Ascending aorta (tissue), 2 donors: ENCODE measurements at places on chromosomes 12 and 14.

- DNase-seq, result no peak
Measured at GRCh38 chr12:30796891-30797371, 42.2 kb upstream of the CAPRIN2 start.

DNA sequence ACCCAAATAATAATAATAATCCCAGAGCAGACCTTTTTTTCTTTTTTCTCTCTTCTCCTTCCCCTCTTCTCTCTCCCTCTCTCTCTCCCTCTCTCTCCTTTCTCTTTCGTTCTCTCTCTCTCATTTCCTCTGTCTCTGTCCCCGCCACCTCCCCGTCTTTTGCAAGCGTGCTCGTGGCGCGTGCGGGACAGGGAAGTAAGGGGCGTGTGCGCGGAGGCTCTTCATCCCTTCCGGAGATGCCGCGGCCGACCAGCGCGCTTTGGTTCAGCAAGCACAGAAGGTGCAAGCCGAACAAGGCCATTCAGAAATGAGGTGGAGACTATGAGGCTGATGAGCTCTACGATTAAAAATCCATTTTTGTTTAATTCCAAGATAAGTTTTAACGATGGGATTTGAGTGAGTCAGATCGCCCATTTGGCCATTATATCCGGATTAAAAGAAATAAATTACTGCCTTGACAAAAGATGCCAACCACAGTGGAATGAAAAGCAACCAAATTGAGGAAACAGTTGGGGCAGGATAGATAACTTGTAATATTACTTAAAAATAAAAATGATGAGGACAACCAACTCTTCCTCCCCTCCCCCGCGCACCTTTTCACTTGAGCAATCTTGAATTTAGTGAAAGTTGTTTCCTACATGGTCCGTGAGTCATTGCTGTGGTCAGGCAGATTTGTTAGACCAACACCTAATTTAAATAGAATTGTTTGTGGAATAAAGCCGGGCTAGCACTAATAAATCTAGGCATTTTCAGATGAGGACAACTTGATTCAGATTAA lies 1.2 kb upstream of the AMIGO2 start:
- peak; percentile 26 for DNase-seq

- DNase-seq, result no peak
Measured at GRCh38 chr12:13318231-13319015, 121.9 kb downstream of the EMP1 start.

DNA sequence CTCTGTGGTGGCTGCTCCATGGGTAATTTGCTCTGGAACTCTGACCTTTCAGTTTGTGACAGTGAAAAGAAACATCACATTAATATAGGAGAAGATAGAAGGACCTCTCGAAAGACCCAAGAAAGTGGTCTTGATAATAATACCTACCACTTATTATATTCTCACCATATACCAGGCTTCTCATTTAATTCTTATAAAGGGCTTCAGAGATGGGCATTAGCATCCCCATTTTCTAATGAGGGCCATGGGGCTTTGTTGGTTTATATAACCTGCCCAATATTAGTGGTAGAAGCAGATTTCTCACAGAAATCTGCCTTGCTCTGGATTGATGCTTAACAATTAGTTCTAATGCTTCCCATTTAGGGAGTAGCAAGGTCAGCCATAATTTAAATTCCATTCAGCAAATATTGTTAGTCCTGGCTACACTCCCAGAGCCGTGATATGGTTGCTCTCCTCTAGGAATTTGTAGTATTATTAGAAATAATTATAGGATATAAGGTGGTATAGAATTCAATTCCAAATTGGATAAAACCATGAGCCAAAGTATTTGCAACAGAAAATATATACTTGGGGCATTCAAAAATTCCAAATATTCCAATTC lies 7.4 kb upstream of the AMIGO2 start:
- no peak for DNase-seq

DNA sequence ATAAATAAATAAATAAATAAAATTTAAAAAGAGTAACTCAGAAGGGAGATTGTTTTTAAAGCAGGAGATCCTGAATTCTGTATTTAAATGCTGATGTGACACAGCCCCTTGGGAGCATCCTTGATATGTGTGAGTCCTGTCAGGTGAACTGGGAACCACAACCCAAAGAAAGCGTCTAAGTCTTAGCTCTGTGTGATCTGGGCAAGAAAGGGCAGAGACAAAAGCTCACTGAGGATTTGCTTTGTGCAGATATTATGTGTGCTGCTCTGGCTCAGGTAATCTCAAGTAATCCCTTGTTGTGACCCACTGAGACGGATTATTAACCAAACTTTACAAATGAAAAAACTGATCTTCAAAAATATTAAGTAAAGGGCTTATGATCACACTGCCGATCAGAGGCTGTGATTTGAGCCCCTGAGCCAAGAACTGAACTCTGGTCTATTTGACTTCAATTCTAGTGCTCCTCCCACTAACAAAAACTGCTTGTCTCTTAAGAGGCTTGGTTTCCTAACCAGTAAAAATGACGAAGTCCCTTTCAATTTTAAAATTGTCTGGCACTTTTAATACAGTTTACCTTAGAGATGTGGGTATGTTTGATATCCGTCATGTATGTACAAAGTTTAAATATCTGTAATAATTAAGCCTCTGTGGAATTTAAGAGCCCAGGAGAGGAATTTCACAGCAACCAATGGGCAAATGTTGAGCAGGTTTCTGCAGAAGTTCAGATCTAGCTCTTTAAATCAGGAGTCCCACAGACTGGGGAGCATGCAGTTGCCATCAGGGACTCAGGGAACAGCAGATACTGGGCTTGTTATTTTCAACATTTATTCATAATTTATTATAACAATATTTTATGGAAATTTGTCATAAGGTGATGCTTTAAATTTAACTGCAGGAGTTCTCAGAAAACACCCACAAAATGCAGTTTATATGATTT lies 46.1 kb downstream of the CPM start:
- no peak for DNase-seq

GRCh38 chr12:89991807-89992590 lies 283.4 kb upstream of the ATP2B1 start:
- DNase-seq, result no peak

- DNase-seq, result no peak
Measured at GRCh38 chr14:89185919-89186855, 230.8 kb downstream of the FOXN3 start.

DNA sequence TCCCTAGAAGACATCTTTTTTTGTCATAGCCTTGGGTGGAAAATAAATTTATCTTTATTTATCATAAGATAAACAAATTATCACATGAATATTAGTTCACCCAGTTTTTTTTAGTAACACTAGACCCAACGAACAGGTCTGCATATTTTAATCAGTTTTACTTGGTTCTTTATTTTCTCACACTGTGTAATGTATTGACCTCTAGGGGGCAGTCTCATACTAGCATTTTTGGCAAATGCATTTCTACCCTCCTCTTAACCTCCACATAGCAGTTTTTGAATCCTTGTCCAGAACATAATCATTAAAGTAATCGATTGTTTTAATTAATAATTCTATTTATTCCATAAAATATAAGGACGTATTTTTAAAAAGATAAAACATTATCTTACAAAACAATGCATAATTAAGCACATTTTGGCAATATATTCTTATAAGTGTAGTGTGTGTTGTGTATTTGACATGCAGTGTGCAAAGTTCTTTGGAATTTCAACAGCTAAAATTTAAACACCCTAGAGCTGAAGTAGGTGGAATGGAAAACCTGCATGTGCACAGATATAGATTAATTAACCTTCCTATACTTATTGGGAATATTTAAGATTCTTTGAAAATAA lies 31.6 kb upstream of the PTPRQ start:
- DNase-seq, result no peak

GRCh38 chr14:69318901-69319475 lies 59.0 kb downstream of the GALNT16 start:
- DNase-seq, result no peak

DNA sequence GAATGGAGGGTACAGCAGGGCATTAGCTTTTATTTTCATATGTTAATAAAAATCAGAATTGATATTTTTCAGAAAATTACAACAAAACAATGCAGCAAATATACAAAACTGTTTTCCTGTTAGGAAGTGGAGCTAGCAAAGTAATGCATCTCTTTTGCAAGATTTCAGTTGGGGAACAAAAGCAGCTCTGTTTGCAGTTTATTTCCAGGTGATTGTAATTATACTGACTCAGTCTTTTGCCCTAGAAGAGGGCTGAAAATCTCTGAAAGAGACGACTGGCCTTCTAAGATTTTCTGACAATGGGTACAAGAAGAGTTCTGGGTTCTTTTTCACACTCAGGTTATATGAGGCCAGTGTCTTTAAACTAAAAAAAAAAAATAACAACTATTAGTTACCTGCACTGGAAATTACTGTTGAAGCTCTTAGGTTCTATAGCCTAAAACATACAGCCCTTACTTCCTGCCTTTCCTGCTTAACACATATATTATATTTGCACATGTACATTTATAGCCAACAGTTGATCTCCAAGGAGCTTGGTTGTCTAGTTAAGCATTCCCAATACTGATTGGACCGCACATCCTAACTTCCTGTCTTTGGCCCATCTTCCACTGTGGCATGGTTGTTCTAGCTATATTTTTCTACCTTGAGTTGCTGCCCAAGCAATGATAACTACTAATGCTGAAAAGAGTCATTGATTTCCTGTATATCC lies 199.1 kb upstream of the KRR1 start:
- DNase-seq, result no peak

DNA sequence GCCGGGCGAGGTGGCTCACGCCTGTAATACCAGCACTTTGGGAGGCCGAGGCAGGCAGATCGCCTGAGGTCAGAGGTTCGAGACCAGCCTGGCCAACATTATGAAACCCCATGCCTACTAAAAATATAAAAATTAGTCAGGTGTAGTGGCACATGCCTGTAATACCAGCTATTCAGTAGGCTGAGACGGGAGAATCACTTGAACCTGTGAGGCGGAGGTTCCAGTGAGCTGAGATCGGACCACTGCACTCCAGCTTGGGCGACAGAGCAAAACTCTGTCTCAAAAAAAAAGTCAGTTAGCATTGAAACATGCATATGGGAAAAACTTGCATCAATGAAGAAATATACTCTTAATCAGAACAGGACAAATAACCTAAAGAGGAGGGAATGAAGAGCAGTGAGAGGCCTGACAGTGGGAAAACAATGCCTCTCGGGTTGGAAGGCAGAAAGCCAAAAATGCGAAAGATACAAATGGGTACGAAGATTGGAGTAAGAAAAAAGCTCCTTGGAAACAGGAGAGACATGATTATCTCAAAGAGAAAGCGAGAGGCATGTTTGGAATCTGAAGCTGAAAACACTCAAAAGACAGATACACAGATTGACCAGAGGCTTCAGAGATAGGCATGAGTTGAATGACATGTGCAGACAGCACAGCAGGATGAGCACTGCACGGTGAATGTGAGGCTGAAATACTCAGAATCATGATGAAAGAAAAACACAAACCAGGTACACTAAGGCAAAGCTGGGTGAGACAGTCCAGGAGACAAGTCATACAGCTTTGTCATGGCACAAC lies 30.6 kb downstream of the RESF1 start:
- DNase-seq, result no peak

GRCh38 chr12:15733136-15733535 lies 56.1 kb downstream of the EPS8 start:
- DNase-seq, result no peak

GRCh38 chr12:125892276-125892675 lies 827.0 kb downstream of the AACS start:
- no peak for DNase-seq

GRCh38 chr12:101670007-101670671 lies 27.3 kb upstream of the CHPT1 start:
- peak; percentile 65 for DNase-seq

DNA sequence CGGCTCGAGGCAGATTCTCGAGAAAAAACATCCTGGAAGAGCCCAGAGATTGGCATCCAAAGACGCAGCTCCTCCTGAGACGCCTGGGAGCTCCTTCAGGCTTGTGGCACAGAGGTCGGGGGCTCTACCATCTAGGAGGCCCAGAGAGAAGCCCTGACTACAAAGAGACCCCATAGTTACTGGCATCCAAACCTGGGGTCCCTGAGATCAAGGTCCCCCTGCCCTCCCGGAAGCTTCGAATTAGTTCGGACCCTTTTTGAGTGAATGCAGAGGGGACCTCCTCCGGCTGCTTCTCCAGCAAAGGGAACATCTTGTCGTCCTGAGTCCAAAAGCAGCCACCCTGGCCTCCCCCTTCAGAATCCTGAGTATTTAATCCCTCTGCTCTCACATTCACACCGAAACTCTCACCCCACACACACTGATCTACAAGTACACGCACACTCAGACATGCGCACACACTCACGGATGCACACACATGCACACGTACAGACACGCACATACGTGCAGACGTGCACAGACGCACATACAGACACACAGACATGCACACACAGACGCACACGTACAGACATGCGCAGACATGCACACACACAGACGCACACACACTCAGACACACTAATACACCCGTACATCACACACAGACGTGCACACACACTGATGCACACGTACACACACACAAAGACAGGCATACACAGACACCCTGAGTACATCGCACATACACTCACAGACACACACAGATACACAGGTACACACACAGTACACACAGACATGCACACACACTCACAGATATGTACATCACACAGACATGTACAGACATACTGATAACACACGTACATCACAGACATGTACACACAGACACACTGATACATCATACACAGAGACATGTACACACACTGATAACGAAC lies 5.9 kb downstream of the ZNF605 start:
- no peak for DNase-seq

DNA sequence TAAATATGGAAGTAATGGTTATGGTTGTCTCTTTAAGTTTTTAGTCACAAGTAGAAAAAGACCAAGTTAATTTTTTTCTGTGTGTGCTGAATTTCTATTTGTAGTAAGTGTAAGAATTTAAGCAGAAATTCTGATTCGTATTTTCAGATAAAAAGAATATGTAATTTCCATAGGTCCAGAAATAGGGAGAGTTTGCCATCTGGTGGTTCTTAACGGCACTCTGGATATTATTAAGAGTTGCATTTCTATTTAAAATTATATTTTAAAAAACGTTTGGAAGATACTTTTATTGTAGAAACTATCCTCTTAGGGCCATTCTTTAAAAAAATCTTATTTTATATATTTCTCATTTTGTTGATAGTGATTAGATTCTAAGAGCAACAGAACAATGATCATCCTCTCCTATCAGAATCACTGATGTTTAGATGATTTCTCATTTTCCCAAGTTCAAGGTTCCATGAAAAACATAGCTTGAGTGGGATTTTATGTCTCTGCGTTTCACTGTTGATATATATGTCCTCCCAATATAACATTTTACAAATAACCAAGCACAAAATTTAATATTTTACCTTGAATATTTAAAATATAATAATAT lies 88.3 kb downstream of the LRRK2 start:
- no peak for DNase-seq
